ENCODE measurements at places on chromosomes 16 and 17.

DNA sequence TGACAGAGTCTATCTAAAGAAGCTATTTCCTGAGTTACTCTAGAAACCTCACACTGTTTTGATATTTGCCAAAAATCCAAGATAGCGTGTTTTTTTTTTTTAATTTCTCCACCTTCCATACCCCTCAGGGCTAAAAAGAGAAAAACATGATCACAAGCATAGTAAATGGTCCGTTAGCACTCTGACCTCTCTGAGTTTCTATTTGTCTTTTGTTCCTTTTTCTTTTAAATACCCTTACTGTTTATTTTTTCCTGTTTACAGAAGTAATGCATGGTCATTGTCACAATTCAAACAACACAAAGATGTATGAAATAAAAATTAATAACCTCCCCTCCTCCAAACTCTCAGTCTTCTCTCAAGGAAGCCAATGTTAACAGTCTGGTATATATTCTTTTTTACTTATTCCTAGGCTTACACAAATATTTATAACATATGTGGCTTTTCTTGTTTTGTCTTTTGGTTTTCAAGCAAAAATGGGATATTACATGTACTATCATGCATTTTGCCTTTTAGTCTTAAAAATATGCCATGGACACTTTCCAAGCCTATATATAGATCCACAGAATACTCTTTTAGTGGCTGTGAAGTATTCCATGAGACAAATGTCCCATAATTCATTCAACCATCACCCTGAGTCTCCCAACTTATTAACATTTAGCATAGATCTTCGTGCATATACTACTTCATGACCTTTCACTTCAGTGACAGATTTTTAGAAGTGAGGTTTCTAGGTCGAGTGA is 3.1 kb downstream of the SKAP1 start:
- DNase-seq = no peak

DNA sequence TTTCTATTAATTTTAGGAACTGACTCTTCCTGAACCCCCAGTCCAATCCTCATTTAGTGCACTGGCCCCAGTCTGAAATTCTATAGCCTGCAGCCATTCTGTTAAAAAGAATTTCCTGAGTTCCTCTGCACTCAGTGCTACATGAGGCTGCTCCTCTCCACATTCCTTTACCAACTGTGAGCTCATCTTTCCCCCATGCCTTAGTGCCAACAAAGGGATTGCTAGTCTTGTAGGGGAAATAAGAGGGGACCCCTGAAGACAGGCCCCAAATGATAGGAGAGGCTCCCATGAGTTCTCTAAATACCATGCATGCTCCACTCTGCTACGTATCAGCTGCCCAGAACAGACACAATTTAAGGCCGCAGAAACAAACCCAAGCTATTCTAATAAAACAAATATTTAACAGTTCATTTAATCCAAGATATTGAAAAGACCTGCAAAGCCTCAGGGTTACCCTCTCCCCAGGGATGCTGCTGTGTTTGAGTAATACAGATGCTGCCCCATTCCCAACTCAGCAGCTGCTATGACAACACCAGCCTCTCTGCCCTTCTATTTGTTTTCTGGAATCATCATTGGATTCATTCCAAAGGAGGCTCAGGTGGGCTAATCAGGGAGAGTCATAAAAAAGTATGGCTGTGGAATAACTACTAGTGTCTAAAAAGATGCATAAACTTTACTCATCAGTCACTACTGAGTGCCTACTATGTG is 228.5 kb downstream of the TOX3 start:
- DNase-seq = no peak

DNA sequence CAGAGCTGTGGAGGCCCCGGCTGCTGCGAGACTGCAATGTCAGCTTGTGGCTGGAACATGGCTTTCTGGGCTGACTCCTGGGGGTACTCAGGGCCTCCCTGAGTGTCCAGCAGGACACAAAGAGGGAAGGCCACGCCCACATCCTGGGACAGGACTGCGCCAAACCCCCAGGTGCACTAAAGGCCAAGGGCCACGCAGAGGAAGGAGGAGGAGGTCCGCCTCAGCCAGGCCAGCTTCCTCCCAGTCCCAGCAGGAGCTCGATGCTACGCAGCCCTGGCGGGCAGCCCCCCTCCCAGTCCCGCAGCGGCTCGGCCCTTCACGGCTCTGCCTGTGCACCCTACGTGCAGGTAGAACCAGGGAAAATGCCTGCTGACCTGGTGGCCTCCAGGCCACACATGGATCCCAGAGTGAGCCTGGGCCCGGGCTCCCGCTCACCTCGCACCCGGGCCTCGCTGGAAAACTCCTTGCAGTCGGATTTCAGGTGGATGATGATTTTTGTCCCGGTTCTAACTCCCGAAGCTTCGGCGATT is 21.2 kb downstream of the DNASE1 start:
- DNase-seq = no peak

DNA sequence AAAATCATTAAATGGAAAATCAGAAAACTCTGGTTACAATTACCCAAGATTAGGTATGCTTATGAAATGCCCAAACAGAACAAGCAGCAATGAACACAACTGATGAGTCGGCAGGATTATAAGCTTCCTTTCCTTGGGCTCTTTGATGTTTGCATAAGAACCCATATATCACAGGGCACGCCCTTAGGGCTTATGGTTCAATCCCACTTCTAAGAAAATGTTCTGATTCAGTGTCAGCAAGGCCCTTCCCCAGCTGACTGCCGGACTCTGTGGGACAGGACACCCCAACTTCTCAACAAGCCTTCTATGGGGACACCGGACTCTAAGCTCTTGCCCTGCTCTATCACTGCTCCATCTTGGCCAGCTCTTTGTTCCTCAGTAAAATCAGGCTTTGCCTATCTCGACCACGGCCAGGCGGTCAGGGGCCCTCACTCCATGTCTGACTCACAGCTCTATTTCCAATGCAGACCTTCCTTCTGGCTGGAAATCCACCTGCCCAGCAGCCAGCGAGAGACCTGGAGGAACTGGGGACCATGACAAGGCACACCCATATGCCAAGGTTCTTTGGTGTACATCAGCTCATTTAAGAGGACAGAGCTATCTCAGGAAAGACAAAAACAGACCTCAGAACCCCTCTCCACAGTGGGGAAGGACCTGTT is 26.8 kb downstream of the LITAFD start:
- no peak for DNase-seq

DNA sequence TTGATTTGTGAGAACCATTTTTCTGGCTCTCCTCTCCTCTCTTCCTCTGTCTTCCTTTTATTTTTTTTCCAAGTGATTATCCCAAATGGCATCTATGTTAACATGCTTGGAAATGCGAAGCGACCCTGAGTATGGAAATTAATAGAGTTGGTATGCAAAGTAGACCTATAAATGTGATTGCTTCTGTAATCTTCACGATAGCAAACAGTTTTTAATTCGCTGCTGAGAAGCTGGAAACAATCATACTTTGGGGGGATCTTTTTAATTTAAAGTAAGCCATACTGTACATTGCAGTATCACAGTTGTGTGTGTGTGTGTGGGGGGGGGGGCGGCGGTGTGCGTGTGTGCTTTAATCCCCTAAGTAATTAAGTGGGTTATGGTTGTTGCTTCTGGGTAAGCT is 233.3 kb downstream of the CDH13 start:
- no peak for DNase-seq

GRCh38 chr17:4665027-4665426 is 23.5 kb upstream of the ALOX15 start:
- DNase-seq = no peak

Measured in esophagus squamous epithelium (tissue), 5 donors.